NCI-H446 (cell line): ENCODE measurements at places on chromosomes 16 and 17.

DNA sequence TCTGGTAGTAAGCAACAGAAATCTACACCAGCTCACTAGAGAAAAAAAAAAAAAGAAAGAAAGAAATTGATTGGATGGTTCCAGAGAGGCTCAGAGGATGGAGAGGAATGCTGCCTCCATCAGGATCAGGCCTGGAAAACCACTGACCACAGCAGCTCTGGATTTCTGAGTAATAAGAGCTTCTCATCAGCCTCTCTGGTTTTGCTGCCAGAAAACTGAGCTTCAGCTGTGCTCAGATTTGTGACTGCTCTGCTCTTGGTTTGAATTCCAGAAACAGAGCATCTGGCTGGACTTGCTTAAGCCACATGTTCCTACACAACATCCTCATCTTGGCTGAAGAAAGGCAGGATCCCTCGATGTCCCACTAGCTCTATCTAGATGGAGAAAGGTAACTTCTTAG lies 25.9 kb downstream of the IRX6 start:
- DNase-seq: no peak

DNA sequence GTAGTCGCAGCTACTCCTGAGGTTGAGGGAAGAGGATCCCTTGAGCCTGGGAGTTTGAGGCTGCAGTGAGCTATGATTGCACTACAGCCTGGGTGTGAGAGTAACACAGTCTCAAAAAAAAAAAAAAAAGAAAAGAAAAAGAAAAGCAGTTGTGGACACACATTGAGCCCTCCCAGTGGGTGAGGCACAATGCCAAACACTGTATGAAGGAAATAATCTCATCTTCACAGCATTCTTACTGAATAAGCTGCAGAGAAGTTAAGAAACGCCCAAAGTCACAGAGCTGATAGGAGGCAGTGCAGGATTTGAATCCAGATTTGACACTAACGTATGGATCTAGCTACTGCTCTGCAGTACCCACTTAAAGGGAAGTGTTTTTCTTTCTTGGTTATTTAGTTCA lies 5.9 kb upstream of the LYZL6 start:
- no peak for DNase-seq

DNA sequence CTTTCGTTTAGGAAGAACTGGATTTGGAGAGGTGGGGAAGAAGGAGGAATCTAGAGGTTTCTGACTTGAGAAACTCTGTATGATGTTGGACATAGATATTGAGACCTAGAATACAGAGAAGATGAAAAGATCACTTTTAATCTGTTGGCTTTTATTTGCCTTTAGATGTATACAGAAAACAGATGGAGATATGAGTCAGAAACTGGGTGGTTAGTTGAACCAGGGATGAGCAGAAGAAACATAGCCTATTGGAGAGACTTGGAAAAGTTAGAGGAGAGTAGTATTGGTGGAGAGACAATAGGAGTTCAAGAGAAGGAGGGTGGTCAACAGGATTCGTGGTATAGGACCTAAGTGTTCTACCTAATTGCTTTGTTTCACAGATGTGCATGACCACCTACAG lies 5.1 kb downstream of the PHAF1 start:
- no peak for DNase-seq

- DNase-seq: no peak
Observed at GRCh38 chr17:50332196-50332595, 13.7 kb upstream of the XYLT2 start.

- no peak for DNase-seq
Observed at GRCh38 chr16:10280262-10281170, 98.3 kb upstream of the GRIN2A start.

DNA sequence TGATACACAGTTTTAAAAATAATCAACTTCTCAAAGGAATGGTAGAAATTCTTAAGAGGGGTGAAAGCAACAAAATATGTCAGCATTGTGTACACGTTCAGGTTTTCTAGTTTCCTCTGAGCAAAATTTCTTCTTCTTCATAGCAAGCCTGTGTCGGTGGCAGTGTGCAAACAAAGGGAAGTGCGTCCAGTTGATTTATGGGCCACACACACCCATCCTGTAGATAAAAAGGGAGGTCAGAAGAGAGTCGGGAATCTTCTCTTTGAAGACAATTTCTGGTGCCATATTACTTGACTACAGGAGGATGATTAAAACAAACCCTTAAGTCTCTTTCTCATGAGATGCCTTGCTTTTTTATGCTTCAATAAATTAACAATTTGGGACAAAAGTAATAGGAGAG lies 484.1 kb upstream of the SALL1 start:
- DNase-seq: no peak

DNA sequence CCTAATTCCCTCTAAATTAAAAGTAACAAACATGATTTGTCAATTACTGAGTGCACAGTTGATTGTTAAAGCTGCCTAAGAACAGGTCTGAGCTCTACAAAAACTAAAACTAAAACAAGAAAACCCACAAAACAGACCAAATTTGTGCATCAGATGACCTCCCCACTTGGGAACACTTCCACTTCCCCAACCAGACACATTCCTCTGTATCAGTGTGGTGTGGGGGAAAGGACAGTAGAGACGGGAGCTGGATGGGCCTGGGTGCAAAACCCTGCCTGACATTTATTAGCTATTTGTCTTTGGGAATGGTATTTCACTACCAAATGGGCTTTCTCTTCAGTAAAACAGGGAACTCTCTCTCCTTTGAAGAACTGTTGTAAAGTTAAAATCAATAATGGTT lies 29.8 kb downstream of the STAT3 start:
- no peak for DNase-seq

DNA sequence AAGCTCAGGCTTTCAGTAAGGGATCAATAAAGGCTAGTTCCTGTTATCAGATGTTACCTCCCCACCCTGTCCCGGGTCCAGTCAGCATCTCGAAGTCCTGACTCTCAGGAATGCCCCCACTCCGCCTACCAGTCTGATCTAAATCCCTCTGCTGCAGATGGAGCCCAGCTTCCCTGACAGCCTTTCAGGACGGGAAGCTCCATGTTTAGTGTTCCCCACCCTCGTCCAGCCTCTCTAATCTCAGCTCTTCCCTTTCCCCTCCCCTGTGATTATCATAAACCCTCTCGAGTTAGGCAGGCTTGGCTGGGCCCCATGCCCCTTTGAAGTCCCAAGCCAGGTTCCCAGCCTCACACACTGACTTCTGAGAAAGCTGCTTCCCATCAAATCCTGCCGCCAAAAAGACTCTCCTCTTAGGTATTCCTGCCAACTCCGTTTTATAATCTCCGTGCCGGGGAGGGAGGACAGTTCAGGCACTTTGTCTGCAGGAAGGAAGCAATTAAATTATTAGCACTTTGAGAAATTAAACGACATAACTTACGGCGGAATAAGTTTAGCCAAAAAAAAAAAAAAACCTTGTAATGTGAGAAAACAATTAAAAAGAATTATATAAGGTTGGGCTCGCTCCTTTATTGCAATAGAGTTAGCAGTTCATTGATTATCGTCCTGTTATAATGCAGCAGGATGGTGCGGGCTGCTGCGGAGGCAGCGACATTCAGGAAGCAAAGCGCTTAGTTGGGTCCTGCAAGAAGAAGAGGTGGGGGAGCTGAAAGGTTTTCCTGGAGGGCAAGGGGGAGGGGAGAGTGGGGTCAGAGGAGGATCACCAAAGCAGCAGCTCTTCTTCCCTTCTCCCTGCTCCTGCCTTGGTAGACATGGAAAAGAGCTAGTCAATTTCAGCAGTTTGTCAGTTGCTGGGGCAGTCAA lies 16.8 kb upstream of the ETV4 start:
- no peak for DNase-seq
